ENCODE measurements at places on chromosomes 6 and 20. TPM values are rescaled to one million over a fixed set of nuclear protein-coding genes. Genes with fewer than 3 reads are reported as not detected.

TBX18 gene
- total RNA-seq = 18.1 TPM

HCRTR2 gene
- not detected for total RNA-seq

PERP gene
- 42.1 TPM for total RNA-seq

KCNK16 gene
- not detected for total RNA-seq

CTCFL gene
- total RNA-seq = not detected

ZNF337 gene
- total RNA-seq = 26.2 TPM

LY86 gene
- 0.72 TPM for total RNA-seq

FRMD1 gene
- total RNA-seq = 0.41 TPM

LRRC73 gene
- total RNA-seq = 0.51 TPM

FNDC11 gene
- total RNA-seq = 0.10 TPM

CRYBG1 gene
- total RNA-seq = 18.7 TPM

ABHD16B gene
- total RNA-seq = not detected

SAMHD1 gene
- total RNA-seq = 57.0 TPM

TNFRSF6B gene
- 1.1 TPM for total RNA-seq
